Motor neuron (in vitro differentiated cells): ENCODE measurements at places on chromosomes 5 and 9.

- no peak for ATAC-seq
Measured at GRCh38 chr5:32618962-32619361, 33.6 kb downstream of the SUB1 start.

DNA sequence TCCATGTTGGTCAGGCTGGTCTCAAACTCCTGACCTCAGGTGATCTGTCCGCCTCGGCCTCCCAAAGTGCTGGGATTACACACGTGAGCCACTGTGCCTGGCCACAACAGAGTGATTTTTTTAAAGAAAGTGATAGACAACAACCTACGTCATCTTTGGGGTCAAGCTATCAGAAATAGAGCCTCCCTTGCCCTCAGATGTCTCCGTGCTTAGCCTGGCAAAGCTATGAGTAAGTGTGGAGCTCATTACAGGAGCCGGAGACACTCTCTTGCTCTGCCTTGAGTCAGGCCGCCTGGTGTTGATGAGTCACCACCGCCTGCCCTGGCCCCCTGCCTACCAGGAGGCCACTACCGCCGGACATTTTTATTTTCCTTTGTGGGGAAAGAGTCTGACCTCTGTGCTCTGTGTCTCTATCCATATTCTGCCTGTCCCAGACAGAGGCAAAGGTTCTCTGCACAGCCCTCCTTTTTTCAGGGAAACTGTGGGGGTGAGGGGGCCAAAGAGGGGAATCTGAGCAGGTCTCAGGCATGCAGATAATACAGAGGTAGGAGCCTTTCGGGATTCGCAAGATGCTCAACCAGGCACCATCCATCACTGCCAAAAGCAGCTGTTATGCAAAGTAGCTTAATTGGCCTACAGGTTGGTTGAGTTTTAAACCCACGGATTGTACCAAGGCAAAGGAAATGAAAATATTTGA is 123.7 kb upstream of the CPEB4 start:
- peak; percentile 99 for ATAC-seq

DNA sequence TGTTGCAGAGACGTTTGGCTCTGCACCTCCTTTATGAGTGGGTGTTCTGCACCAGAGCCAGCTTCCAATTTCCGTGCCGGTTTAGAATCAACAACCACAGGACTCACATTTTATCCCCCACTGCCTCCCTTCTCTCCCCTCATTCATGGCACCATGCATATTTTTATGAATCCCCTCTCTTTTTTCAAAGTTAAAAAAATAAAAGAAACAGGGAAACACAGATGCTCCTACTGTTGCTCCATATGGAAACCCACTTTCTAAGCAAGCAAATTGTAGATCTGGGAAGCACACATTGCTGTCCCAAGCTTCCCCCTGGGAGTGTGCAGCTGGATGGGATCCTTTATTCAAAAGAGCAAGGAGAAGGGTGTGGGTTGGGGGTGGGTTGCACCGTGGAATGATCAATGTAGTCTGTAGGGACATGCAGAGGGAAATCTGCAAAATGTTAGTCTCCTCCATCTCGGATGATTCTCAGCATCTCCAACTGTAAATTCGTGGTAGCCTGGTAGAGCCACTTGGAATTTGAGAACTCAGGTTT is 410.0 kb upstream of the ADAMTSL1 start:
- no peak for ATAC-seq

GRCh38 chr9:96084331-96084734 is 208.8 kb downstream of the ERCC6L2 start:
- ATAC-seq: peak; percentile 19

DNA sequence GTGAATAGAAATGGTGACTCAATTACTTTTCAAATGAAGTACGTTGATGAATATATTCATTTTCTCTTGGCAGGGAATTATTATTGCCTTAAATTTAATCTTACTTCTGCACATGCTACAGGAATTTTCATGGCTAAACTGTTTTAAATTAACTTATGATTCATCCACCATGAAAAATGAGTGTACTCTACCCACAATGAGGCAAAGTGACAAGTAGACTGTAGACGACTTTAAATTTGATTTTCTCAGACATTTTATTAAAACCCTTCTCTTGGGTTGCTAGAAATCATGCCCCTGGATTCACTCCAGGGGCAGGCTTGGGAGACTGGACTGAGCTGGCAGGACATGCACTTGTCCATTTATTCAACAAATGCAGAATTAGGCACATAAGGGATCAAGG is 23.5 kb upstream of the ERAP2 start:
- peak; percentile 86 for ATAC-seq

DNA sequence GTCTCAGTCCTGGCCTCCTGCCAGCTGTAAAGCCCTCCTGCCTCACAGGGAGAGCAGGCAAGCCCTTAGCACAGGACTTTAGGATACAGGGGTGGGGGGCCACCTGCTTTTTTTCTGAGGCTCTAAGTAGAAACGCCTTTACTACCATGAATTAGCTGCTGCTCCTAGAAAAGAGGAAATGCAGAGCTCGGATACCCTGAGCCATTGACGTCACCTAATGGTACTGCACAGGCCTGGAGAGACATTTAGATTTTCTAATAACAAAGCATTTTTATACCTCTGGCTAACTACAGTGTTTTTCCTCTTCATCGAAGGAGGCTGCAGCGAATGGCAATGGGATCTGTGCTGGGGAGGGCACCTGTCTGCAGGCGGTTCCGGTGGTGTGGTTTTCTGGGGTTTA is 137.0 kb downstream of the WDR41 start:
- ATAC-seq: no peak

DNA sequence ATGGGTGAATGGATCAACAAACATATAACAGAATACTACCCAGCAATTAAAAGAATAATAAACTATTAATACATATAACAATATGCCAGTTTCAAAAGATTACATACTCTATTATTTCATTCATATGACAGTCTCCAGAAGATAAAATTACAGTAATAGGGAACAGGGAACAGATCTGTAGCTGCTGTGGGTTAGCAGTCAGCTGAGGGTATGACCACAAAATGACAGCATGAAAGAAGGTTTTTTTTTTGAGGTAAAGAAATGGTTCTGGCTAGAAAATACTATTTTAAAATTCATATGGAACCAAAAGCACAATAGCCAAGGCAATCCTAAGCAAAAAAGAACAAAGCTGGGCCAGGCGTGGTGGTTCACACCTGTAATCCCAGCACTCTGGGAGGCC is 73.0 kb upstream of the NR5A1 start:
- no peak for ATAC-seq
